ENCODE measurements at places on chromosomes 11 and 22.

GRCh38 chr22:18056807-18057474 lies 20.8 kb upstream of the PEX26 start:
- DNase-seq = no peak

GRCh38 chr22:42620084-42620483 lies 5.4 kb upstream of the POLDIP3 start:
- DNase-seq = no peak

DNA sequence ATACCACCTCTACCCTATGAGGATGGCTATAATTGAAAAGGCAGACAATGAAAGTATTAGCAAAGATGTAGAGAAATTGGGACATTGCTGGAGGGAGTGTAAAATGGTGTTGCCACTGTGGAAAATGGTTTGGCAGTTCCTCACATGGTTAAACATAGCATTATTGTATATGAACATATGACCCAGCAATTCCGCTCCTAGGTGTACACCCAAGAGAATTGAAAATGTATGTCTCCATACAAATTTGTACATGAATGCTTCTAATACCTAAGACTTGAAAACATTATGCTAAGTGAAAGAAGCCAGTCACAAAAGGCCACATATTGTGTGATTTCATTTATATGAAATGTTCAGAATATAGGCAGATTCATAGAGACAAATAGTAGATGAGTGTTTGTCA lies 10.0 kb downstream of the SLCO2B1 start:
- no peak for DNase-seq

DNA sequence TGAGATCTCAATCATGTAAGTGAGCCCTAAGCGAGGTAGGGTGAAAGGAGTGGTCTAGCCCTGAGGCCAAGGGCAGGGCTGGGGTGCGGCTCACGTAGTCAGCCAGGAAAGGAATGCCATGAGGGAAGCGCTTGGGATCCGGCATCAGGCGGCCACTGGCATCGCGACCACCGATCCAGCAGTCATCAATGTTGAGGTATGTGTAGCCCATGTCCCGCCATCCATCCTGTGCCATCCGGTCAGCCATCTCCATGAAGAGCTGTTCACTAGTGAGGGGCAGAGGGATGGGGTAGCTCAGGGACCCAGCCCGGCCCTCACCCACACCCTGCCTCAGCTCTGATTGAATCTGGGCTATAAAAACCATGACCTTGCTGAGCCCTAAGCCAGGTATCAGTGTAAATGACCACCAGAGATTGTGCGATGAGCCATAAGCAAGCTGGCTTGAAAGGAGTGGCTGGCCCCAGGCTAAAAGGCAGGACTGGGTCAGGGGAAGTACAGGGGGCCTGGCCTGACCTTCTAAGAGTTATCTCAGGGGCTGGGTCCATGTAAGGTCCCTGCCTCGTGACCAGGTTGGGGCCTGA lies 2.9 kb downstream of the NAGA start:
- no peak for DNase-seq

- no peak for DNase-seq
Measured at GRCh38 chr11:113075586-113076095, 114.4 kb downstream of the NCAM1 start.

DNA sequence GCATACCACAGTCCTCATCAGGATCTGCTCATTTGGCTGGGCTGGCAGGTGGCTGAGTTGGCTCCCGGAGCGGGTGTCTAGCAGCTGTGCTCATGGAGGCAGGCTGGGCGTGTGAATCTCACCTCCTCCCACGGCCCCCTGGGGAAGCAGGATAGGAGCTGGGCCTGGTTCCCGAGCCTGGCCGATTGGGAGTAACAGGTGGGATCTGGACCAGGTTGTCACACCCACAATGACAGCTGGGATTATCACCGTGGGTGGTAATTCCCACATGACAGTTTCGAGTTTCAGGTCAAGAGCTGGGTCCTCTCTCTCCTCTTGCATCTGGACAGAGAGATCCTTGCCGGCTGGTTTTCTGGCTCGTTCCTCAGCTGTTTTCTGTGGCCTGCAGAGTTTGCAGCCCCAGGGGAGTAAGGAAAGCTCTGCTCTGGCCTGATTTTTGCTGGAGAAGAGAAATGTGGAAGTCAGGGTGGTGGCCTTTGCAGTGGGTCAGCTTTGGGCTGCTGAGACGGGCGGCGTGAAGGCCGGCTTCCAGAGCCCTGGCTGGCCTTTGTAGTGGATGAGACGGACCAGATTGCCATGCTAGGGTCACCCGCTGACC lies 57.0 kb downstream of the BCR start:
- no peak for DNase-seq

- DNase-seq = peak; percentile 80
Measured at GRCh38 chr11:1382831-1383607, 6.7 kb upstream of the BRSK2 start.

DNA sequence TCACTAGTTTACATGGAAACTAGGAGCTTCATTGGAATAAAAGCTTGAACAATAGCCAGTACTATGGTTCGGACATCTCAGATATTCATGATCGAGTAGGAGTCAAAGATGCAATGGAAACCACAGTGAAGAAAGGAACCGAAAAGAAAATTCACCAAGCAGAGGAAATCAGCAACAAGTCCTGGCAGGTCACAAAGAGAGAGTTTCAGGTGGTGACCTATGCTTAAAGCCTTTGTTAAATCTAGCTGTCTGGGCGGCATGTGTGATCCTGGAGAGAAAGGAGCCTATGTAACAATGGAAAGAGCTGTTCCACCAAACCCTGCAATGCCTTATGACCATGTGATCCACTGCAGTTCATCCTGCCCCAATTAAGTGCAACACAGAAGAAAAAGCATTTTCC lies 68.9 kb upstream of the POU2AF2 start:
- DNase-seq = no peak

- DNase-seq = no peak
Measured at GRCh38 chr22:46795140-46795539, 32.7 kb downstream of the TBC1D22A start.

GRCh38 chr11:10664496-10664895 lies 29.1 kb downstream of the IRAG1 start:
- DNase-seq = no peak

DNA sequence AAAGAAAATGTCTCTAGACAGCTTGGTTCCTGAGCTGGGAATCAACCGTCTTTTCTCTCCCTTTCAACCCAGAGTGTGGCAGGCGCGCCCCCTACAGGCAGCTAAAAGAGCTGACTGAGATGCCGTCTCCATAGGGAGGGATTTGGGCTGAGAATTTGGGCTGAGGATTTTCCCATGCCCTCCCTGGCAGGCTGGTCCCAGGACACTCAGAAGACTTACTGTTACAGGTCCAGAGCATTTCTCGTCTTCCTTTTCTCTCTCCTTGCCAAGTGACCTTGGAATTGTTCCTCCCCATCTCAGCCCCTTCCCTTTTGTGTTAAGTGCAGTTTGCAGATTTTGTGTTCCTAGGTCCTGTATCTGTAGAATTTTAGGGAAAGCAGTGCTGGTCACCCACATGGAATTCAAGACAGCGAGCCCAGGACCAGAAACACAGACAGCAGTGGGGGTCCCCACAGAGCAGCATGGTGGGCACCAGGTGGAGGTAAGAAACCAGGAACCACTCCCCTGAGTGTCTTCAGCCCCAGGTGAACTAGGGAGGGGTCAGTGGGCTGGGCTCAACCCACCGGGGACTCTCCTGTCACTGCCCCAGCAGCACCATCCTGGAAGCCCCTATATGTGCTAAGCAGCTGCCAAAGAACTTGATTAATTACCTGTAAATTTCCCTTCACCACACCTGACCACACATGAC lies 9.9 kb upstream of the IGLL5 start:
- peak; percentile 65 for DNase-seq

DNA sequence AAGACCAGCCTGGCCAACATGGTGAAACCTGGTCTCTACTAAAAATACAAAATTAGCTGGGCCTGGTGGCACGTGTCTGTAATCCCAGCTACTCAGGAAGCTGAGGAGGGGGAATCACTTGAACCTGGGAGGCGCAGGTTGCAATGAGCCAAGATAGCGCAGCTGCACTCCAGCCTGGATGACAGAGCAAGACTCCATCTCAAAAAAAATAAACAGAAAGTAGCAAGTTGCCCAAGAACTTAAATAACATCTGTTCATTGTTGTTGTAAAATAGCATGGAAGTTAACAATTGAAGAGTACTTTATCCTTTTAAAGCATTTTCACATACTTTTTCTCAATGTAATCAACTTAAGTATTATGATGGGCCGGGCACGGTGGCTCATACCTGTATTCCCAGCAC lies 5.7 kb downstream of the AMBRA1 start:
- no peak for DNase-seq

DNA sequence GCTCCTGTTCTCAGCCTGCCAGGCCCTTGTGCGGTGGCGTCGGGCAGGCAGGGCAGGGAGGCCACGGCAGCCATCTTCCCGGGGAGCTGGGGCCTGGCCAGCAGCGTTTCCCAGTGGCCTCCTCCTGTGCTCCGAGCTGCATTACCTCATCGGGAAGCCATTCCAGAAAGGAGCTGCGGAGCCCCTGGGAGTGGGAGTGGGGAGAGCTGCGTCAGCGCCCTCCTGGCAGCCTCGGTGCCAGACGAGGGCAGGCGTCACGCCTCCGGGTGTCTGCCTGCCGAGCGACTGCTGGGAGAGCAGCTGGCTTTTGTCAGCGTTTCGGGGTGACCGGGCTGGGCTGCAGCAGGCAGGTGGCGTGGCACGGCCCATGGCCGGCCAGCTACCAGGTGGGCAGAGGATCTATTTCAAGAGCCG lies 30.9 kb upstream of the WNT7B start:
- DNase-seq = no peak

- no peak for DNase-seq
Measured at GRCh38 chr11:63913866-63914830, 2.8 kb downstream of the RCOR2 start.

GRCh38 chr11:67118801-67119584 lies at the start of gene KDM2A:
Gene KDM2A, plus strand, starts transcription at chr11:67119263. Its CDS starts 2,054 bp downstream, at chr11:67121317.
- peak; percentile 98 for DNase-seq

GRCh38 chr11:65491614-65492386 lies 7.0 kb upstream of the MALAT1 start:
- no peak for DNase-seq

DNA sequence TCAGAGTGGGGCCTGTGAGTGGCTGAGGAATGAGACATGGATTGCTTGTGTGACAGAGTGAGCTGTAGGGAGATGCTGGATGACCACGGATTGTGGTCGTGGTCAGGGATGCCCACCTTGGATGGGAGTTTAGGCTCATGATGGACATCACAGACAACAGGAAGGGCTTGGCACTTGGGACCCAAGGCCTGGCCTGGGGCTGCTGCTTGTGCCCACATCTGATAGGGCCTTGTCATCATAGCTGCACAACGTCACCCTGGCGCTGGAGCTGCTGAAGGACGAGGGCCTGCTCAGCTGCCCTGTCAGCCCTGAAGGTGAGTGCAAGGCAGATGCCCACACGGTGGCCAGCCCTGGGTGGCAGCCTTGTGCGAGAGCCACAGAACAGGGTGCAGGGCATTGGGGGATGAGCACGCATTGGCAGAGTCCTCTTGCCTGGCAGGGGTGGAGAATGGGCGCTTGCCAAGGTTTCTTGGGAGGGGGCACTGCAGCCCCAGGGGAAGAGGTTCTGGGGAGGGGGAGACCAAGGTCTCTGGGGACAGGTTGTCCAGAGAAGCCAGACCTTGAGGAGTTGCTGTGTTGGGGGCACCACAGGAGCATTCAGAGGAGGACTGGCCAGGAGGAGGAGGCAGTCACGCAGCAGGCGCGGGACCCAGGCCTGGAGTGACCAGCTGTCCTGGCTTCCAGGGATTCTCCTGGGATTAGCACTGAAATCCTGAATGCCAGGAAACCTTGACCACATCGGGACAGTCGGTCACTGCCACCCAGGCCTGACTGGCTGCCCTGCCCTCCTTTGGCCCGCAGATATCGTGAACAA lies 25.0 kb downstream of the PARVG start:
- DNase-seq = no peak

GRCh38 chr22:36486619-36487384 lies 5.4 kb upstream of the TXN2 start:
- DNase-seq = peak; percentile 52

DNA sequence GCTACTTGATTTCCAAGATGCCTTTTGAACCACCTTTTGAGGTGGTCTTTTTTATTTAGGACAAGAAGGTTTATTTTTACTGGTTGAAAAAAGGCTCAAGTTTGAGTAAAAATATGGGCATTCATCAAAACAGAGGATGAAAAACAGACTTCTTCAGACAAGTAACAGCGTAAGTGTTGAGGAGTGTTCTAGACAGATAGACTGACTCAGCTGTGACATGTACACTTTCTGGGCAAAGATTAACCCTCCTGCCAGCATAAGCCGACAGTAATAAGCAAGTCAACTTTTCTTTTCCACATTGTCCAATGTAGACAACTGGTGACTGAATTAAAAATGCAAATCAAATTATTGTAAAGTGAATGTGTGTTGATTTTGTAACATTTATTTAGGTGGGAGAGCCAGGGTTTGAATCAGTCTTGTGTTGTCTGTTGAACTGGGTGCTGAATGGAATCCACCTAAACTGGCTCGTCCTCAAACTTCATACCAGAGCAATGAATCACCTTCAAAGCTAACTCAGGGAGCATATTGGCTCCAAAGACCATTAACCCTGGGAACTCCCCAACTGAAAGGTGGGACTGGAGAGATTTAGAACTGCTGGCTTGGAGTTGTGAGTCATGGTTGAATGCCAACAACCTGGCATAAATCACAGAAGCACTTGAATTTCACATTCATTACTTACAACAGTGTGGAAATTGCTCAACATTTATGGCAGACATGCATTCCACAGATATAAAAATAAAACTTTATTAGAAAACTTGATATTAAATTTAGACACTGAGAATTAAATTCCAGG lies 377.0 kb downstream of the ETS1 start:
- DNase-seq = no peak

DNA sequence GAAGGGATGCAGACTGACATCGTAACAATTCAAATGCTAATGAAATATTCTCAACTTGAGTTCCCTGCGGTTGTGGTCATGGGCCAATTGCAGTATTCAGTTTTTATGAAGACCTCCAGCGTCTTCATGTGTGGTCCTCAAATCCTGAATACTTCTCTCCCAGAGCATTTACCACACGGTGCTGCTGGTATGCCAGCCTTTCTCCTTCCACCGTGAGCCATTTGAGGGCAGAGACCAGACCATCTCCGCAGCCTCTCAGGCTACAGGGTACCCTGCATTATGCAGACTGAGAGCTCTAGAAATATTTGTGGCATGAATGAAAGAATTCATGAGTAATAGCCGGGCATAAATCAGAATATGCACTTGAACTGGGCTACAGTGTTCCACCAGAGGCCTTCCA lies 289.7 kb downstream of the ST3GAL4 start:
- DNase-seq = no peak

DNA sequence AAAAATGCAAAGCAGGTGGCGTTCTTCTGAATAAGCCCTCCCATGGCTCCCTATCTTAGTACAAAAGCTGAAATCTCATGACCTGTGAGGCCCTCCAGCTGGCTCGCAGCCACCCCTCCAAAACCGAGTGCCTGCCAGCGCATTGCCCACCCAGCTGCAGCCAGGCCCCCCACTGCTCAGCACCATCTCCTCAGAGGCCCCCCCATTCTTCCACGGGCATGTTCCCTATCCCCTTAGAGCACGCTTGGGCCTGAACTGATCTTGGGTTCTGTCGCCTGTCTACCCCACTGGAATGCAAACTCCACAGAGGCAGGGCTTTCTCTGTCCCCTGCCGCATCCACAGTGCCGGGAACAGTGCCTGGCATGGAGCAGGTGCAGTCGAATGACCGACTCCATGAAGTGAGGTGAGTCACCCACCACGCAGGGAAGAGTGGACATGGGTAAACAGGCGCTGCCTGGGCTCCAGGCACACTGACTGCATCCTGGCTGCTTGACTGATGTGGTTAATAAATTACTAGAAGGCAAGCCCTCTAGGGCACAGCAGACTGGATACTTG lies 11.3 kb upstream of the EFCAB6 start:
- DNase-seq = no peak

Measured in activated naive CD8-positive, alpha-beta T cell treated with anti-CD3 and anti-CD28 coated beads for 36 hours (primary cell).